ENCODE measurements at places on chromosomes 16 and 17.
A peak's percentile ranks its signal among the peaks of the same experiment; 100 is the strongest.

DNA sequence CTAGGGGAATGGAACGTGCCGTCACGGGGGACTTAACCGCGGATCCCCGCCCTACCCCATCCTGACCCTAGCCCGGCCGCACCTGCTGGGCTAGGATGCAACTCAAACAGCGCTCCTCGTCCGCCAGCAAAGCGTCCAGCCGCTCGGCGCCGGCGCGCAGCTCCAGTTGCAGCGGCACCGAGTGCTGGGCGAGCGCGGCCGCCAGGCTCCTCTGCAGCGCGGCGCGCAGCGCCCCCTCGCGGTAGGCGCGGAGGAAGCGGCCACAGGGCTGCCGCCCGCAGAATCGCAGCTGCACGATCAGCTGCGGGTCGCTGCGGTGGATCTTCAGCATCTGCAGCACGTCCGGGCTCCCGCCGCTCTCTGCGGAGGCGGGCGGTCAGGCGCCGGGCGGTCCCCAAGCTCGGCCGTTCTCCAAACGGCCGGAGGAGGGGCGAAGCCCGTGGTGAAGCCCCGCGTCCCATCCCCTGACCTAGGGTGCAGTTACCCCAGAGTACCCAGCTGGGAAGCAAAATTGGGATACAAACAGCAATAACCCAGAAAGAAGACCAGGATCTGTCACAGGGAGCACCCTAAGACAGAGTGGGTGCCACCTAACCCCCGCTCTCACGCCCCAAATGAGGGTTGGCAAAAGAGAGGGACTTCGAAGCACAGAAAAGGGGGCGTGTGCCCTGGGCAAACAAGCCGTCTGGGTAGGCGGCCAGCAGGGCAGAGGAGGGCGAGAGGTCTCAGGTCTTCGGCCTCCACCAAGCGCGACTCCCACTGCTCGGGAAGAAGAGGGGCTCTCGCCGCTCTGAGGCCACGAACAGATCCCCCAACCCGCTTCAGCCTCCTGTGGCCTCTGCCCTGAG, 4.2 kb downstream of the TRADD start:
- DNase-seq, result peak; percentile 93

DNA sequence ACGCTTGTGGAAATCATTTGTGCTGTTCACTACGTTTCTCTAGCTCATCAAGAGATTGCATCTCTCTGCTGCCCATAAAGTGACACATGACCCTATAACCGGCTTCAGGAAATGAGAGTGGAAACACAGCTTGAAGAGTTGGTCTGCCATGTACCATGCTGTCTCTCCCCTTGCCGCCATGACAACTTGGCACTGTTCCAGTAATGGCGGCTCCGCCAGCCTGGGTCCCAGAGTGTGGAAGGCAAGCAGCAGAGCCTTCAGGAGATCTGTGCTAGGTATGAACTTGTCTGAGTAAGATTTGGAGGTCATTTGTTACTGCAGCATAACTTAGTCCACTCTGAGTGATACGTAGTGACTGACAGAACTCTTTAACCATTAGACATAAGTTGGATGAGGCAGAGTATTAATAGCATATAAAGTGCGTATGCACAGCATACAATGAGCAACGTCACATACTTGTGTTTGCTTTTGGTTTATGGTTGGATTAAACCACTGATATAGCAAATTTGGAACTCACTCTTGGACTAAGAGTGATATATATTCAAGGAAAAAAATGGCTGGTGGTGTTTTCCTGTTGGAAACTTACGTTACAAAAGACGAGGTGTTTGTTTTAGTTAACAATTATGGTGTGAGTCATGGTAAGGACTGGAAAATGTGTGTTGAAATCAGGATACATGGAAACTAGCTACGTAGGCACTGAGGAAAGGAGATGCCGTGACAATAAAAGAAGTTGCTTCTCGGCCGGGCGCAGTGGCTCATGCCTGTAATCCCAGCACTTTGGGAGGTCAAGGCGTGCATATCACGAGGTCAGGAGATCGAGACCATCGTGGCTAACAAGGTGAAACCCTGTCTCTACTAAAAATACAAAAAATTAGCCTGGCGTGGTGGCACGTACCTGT, 24.4 kb upstream of the PMP22 start:
- no peak for DNase-seq

GRCh38 chr17:48192321-48192731, 84.8 kb downstream of the SNX11 start:
- DNase-seq, result no peak

GRCh38 chr16:13315642-13316427, 414.4 kb downstream of the SHISA9 start:
- no peak for DNase-seq

DNA sequence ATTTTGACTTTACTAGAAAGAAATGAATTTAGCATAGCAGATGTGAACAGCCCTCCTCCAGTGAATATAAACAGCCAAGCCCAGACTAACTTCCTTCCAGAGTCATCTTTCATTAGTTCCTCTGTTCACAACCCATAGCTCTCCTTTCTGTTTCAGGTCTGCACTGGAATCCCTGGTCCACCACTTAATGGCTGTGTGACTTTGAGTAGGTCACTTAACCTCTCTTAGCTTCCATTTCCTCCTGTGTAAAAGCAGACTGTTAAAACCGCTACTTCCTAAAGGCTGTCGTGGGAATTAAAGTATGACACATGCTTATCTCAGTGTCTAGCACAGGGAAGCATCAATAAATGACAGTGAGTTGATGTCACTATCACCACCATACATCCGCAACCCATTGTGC, 7.5 kb downstream of the SLC6A4 start:
- DNase-seq, result no peak
